ENCODE measurements at places on chromosomes 6 and 20.

GRCh38 chr6:14305624-14306023, 188.1 kb downstream of the CD83 start:
- H3K4me3 ChIP-seq: no peak overlapping the region
- no peak overlapping the region for H3K27ac ChIP-seq
- H3K27me3 ChIP-seq: peaks cover 33% of the 10 kb centered on the region

DNA sequence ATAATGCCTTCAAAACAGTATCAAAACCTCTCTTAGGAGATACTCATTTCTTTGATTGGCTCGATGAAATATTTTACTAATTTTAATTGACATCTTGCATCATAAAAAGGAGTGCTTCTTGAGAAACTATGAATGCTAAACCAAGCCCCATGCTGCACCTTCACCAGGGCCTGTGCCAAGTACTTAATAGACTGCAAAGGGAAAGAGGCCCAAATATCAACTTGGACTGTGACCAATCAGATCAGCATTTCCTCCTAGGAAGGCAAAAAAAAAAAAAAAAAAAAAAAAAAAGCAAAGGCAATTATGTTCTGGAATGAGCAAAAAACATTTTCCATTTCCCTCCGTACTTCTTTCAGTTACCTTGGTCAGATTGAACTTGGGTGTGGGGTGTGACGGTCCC, 253.0 kb upstream of the SOX4 start:
- peaks cover 3% of the 10 kb centered on the region for H3K27me3 ChIP-seq
- H3K27ac ChIP-seq: no peak overlapping the region
- no peak overlapping the region for H3K4me3 ChIP-seq
- no peaks in the 10 kb centered on the region for H3K36me3 ChIP-seq
- no peak for DNase-seq

DNA sequence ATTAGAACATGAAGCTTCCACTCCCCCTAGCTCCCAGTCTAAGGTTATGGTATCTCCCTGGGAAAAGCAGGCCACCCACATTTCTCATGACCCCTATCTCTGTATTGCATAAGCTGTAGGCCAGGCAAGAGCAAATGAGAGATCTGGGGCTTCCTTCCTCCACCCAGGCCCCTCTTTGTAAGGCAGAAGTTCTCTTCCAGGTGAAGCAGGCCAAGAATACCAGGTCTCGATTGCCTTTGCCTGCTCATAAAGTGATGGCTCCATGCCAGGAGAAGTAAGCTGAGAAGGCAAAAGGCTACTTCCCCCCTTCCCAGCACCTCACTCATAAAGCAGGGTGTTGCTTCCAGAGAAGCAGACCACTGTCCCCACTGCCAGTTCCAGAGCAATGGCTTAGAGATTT, 144.1 kb upstream of the KCNK16 start:
- H3K27me3 ChIP-seq: no peaks in the 10 kb centered on the region
- peaks cover 2% of the 10 kb centered on the region for H3K36me3 ChIP-seq
- peaks cover 16% of the 10 kb centered on the region for H3K4me1 ChIP-seq
- no peak overlapping the region for H3K27ac ChIP-seq

DNA sequence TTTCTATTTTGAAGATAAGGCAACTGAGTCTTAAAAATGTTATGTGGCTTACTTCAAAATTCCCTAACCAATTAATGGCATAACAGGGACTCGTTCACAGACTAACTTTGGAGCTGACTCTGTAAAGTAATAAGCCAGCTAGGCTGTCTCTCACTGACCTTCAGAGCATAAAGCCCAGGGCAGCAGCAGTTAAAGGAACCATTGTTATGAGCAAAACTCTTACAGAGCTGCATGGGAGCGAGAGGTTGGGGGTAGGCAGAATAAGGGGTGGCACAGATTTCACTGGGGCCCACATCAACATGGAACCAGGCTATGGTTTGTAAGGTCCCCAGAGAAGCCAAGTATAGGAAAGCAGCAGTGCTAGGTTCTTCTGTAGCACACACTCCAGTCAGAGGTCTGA, 637.8 kb downstream of the RFPL4B start:
- H3K27ac ChIP-seq: no peak overlapping the region
- H3K27me3 ChIP-seq: no peaks in the 10 kb centered on the region
- H3K4me1 ChIP-seq: peaks cover 35% of the 10 kb centered on the region
- peaks cover 2% of the 10 kb centered on the region for H3K36me3 ChIP-seq
- no peak overlapping the region for H3K4me3 ChIP-seq

Measured in osteocyte (in vitro differentiated cells).